ENCODE measurements at places on chromosomes 3 and 15.

DNA sequence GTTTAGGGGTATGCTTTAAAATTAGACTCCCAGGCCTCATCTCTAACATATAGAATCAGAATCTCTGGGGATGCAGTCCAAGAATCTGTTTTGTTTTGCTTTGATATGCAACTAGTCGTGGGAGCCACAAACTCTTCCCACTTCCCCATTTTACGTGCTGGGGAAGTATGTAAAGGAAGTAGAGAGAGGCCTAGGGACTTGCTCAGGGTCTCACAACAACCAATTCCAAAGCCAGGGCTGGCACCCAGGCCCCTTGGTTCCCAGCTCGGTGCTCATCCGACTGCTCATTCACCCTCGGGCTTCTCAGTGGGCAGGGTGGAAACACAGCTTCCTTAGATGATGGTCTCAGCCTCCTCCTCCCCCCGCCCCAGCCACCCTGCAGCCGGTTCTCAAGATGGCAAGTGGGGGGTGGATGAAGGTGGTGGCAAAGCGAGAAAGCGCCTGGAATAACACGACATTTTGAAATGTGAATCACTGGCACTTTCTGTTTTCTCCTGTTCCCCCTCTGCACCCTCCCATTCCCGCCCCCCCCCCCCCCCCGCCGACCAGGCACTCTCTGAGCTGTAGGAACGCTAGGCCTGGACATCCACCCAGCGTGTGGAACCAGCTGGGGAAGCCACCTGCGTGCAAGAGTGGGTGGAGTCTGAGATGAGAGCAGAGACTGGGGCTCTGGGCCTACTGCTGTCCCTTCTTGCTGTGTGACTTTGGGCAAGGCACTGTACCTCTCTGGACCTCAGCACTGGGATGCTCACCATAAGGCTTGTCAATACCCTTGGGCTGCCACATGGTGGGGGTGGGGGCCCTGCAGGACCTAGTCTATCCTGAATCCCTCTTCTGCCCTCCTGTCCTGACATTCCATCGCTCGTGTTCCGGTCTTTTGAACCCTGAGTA lies 214.5 kb downstream of the RPLP1 start:
- peak; percentile 35 for DNase-seq

GRCh38 chr3:45644791-45645201 lies 44.4 kb upstream of the SACM1L start:
- no peak for DNase-seq

GRCh38 chr3:47223755-47224154 lies 58.8 kb downstream of the KIF9 start:
- DNase-seq = no peak

DNA sequence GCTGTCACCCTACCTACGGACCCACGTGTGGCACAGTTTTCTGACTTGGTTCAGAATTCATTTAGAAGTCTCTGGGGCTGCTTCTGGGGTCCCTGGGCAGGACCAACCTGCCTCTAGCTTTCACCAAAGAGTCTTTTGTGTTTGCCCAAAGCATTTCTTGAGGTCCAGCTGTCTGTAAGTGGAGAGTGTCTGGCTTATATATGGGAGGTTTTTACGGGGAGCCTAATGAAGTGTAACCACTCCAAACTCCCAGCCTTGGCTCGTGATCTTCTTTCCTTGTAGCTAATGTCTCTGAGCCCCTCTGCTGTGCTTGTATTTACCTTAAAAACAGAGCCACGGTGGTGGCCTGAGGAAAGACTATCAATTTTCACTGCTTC lies 109.0 kb upstream of the CTDSPL start:
- no peak for DNase-seq

DNA sequence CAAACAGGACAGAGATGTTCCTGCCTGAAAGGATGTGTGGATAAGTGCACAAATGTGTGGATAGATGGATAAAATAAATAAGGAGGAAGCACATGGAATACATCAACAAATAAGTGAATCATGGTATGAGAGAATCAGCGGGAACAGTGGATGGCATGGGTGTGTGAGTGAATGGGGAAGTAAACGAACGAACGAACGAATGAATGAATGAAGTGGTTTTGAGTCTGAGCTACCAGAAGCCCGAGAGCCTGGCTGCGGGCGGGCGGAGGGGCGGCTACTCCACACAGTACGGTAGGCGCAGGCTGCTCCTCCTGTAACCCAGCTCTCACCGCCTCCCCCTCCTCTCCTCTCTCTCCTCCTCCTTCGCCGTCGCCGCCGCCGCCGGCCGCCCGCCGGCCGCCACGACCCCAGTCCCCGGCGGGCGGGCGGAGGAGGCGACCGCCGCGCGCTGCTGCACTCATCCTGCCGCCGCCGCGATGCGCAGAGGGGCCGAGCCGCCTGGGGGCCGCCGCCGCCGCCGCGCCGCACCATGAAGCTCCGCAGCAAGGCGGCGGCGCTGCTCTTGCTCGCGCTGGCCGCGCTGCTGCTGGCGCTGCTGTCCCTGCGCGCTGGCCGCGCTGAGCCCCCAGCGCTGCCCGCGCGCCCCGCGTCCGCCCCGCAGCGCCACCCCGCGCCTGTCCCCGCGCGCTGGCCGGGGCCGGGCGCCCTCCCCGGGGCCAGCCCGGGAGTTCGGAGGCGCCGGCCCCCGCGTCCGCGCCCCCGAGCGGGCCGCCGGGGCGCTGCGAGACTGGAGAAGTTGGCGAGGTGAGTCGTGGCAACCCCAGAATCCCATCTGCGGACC lies at the start of gene GXYLT2:
TSS of gene GXYLT2 (plus strand) at position 342 of the 841 bp plus-strand sequence. CDS start at position 530, 188 bp downstream.
- DNase-seq = peak; percentile 27

- DNase-seq = no peak
Measured at GRCh38 chr3:131928593-131928992, 106.2 kb downstream of the CPNE4 start.

DNA sequence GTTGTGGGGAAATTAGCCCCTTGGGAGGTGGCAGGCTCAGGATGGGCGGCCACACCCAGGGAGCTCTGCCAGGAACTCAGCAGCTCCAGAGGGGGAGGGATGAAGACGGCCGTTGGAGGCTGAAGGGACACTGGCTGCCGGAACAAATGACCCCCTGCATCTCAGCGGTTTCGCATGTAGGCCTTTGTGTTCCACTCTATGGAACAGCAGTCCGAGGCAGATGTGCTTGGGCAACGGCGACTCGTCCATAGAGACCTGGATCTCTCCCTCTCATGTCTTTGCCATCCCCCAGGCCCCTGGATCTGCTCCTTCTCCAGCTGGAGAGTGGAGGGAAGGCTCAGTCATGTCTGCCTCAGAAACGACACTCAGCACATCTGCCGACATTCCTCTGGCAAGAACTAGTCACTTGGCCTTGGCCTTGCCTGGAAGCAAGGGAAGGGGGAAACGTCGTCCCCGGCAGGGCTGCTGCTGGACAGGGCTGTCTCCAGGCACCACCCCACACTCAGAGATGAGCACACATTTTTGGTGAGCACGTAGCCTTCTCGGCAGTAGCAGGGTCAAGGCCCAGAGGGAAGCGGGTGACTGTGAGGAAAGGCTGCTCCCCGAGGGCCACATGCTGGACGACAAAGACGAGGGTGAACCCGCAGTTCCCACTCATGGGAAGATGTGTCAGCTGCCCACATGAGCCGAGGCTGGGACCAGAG lies 83.8 kb downstream of the ASB7 start:
- no peak for DNase-seq

- DNase-seq = peak; percentile 18
Measured at GRCh38 chr3:178260887-178261565, 275.2 kb upstream of the KCNMB2 start.

DNA sequence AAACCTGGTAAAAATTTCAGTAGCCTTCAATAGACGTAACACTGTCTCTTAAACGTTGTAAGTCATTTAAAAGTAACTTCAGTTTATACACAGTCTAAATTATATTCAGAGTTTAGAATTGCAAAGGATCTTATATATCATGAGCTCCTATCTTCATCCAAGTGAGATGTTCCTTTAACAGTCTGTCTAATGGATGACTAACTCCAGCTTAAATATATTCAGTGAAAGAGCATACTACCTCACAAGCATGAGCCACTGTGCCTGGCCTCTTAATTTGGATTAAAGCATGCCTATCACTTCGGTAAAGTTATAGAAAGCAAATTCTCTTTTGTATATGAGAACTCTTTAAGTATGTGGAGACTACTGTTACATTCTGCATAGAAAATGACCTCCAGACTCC lies 7.0 kb downstream of the FYTTD1 start:
- DNase-seq = no peak

DNA sequence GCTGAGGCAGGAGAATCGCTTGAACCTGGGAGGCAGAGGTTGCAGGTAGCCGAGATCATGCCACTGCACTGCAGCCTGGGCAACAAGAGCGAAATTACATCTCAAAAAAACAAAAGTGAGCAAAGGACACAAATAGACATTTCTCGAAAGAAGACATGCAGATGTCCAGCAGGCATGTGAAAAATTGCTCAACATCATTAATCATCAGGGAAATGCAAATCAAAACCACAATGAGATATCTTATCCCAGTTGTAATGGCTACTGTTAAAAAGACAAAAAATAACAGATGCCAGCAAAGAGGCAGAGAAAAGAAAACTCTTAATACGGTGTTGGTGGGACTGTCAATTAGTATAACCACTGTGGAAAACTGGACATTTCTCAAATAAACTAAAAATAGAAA lies 20.9 kb downstream of the ASB7 start:
- no peak for DNase-seq

DNA sequence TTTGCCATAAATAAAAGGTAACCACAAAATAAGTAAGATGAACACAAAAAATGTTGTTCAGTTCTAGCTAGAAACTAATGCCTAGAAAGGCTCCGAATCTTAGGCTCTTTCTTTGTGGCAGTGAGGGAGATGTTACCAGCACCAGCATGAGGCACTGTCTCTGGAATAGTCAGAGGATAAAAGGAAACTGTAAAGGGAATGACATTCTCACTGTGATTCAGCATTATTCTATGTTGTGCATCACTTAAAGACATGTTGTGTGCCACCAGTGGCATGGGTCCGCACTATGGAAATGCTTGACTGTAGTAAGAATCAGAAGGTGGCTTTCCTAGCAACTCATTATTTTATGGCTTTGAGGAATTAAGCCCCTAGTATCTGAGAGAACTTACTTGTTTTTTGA lies 70.8 kb downstream of the SEC22A start:
- no peak for DNase-seq

DNA sequence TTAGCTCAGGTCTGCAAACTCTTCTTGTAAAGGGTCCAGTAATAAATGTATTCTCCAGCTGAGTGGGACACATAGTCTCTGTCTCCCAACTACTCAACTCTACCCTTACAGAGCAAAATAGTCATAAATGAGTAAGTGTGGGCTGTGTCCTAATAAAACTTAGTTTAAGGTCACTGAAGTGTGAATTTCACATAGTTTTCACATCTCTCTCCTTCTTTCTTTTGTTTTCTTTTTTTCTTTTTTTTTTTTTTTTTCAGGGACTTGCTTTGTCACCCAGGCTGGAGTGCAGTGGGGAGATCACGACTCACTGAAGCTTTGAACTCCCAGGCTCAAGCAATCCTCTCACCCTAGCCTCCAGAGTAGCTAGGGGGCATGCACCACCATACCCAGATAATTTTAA lies 1.9 kb upstream of the ACTL6A start:
- no peak for DNase-seq

DNA sequence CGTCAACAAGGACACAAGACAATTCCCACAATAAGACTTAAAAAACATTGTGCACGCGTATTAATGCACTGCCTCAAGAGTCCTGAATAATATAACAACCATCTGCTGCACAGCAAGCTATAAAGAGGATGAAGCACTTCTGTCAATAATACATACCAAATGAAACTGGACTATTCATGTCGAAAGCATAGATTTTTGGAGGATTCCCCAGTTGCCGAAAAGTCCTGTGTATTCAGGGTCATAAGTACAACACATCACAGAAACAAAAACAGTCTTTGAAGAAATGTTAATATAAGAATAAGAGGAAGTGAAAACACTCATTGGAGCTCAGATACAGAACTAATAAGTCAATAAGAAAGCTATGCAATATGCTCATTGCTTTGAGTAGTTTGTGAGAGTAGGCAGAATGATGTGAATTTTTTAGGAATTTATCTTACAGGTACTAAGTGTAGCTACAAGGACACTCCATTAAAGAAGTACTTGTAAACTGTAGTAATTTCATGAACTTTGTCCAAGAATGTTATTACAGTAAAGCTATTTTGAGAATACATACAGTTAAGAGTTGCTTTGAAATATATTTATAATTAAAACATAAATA lies 31.6 kb downstream of the CBLB start:
- no peak for DNase-seq

DNA sequence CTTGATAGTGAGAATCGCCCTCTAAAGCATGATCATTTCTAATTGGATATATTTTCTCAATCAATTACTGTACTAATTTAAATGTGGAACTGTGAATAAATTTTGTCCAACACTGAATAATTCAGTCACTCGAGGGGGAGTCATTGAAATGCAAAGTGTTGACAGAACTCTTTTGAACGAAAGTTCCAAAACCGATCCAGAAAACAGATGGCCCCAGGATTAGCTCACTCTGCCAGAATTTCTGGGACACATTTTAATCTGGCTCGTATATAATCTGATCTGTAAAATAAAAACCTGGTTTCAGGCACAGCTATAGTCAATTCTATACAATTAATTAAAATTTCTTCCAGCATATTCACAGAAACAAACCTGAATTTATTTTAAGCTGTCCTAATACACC lies 580.4 kb downstream of the ROBO1 start:
- DNase-seq = no peak

DNA sequence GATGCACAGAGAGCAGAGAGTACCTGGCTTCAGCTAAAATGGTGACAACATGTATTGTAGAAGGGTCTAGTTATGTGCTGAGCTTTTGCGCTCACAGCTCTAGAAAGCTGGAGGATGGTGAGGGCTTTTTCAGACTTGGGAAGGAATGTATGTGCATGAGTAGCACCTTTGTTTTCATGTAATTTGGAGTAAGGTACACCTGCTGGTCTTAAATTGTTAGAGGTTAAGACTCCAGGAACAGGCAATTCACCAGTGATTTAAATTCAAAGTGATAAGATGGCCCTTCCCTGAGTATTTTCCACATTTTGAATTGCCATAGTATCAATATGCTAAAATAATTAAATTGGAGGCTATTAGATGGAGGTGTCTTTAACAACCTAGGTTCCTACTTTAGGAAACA lies 436.4 kb upstream of the GOLIM4 start:
- DNase-seq = no peak

GRCh38 chr3:10309736-10310135 lies 11.2 kb downstream of the SEC13 start:
- no peak for DNase-seq

- no peak for DNase-seq
Measured at GRCh38 chr3:172585954-172586353, 62.7 kb upstream of the TNFSF10 start.

- DNase-seq = peak; percentile 4
Measured at GRCh38 chr15:90188914-90189748, 12.0 kb upstream of the SEMA4B start.

- DNase-seq = no peak
Measured at GRCh38 chr15:46567968-46568367, 933.1 kb downstream of the SQOR start.

DNA sequence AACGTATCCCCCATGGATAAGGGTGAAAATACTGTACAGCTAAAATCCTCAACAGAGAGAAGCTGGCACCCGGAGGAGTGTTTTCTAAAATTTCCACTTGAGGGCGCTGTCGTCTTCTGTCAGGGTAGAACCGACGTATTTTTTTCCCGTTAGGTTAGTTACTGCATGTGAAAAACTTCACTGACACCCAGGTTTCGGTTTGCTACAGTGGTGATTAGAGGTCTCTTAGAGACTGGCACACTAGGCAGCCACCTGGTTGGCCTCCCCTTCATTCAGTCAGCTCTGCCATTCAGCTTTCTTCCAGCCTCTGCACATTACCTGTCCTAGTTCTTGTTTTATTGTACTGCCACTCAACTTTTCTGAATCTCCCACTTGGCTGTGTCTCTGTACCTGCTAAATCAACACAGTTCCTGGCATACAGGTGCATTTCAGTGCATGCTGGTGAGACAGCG lies 18.4 kb downstream of the CCK start:
- DNase-seq = no peak
